ENCODE measurements at places on chromosomes 16 and 17. TPM values are rescaled to one million over a fixed set of nuclear protein-coding genes. Genes with fewer than 3 reads are reported as not detected.

The TMEM235 gene
- total RNA-seq, result not detected

GRCh38 chr17:9363440-9364350 is 211.9 kb downstream of the STX8 start:
- no peak for DNase-seq

The TPPP3 gene
- total RNA-seq, result 118 TPM

GRCh38 chr17:9401434-9401833 is 174.2 kb downstream of the STX8 start:
- DNase-seq, result no peak

- DNase-seq, result no peak
Measured at GRCh38 chr17:81270279-81270678, 24.8 kb downstream of the SLC38A10 start.

The CETP gene
- 0.52 TPM for total RNA-seq

- peak; percentile 44 for DNase-seq
Measured at GRCh38 chr17:7173687-7174602, 5.2 kb downstream of the ASGR1 start.

GRCh38 chr16:20620770-20621169 is 44.6 kb upstream of the ACSM2B start:
- DNase-seq, result no peak

DNA sequence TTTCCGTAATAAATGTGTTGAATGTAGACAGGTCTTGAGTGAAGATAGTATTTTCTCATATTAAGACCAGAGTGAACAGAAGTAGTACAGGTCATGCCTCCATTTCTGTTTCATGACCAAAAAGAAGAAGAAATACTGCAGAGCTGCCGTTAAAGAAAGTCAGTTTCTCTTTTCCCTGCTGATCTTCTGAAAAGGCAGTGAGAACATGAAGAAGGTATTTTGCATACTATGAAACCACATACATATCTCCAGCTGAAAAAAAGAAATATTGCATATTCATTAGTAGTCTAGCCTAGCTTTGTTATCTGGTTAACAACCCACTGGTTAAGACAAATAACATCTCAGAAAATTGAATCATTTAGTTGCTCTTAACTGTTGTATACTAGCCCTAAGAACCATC is 138.4 kb downstream of the PHKB start:
- DNase-seq, result no peak

GRCh38 chr16:82587289-82587688 is 39.5 kb upstream of the CDH13 start:
- DNase-seq, result no peak

GRCh38 chr17:39653662-39654331 is 11.4 kb upstream of the TCAP start:
- no peak for DNase-seq

DNA sequence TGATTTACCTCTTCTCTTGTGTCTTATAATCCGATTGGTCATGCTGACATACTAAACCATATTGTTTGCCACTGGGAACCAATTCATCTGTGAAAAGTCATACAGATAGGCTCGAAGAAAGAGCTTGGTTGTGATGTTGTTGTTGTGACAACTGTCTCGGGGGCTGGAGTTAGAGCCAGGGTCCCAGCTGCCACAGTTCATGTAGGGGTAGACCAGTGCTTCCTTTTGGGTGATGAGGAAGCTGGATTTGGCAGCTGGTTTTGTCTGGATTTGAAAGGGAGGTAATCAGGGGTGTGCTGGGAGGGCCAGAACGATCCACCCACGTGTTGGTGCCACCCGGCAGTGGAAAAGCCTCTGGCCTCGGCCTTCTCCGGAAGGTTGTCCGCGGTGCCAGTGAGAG is 438.1 kb downstream of the WWOX start:
- no peak for DNase-seq

- no peak for DNase-seq
Measured at GRCh38 chr17:14582996-14583395, 282.1 kb downstream of the HS3ST3B1 start.

DNA sequence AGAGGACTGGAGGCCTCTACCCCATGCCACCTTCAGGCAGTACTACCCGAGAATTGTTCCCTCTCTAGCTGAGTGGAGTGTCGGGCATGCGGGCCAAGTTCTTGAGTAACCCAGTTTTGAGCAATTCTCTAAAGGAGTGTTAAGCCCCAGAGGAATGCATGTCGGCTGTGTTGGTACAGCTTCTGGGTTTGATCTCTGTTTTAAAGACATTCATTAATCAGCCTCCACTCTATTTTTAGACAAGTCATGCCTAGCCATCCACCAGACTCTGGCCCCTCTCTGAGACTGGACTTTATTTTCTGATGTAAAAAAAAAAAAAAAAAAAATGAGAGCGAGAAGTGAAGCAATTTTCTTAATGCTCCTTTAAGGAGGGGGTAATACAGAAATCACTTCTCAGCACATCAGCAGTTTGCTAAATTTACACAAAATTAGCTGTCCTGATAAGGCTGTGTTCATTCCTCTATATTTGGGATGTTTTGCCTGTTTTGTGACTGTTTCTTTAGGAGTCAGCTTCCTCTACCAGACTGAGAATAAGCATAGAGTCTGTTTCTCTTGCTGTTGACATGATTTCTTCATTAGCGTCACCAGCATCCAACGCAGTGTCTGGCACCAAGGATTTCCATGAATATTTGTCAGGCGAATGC is 88.7 kb downstream of the AXIN2 start:
- peak; percentile 45 for DNase-seq

DNA sequence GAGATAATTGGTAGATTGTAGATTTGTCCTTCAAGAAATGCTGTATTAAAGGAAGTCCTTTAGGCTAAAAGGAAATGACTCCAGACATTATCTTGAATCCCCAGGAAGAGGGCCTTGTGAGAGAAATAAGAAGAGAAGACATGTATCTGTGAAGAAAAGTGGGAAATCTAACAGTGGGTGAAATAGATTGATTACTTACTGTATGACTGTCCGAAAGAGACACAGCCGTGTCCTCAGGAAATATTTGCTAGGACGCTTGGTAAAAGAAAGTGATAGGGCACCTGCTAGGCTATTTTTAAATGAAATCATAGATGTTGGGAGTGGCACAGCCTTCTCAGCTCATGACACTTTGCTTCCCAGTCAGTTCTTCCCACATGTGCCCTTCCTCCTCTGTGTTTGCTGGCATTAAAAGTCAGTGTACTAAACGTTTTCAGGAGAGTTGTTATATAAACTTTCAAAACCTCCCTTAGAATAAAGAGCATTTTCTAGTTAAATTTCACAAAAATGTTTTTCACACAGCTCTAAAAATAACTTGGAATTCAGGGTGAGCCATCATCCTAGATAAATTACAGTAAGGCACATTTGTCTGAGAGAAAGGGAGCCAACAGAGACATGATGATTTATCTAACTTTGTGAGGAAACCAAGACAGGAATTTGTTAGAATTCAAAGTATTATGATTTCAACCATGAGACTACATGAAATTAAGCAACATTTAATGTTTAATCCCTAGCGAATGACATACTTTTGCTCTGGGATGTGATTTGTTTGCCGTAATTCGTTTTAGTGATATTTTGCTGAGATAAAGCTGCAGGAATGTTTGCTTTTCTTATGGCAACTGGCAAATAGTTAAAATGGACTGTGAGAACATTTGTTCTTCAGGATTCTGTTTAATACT is 35.0 kb downstream of the DHRS7B start:
- no peak for DNase-seq

The MMD gene
- total RNA-seq, result 4.8 TPM

DNA sequence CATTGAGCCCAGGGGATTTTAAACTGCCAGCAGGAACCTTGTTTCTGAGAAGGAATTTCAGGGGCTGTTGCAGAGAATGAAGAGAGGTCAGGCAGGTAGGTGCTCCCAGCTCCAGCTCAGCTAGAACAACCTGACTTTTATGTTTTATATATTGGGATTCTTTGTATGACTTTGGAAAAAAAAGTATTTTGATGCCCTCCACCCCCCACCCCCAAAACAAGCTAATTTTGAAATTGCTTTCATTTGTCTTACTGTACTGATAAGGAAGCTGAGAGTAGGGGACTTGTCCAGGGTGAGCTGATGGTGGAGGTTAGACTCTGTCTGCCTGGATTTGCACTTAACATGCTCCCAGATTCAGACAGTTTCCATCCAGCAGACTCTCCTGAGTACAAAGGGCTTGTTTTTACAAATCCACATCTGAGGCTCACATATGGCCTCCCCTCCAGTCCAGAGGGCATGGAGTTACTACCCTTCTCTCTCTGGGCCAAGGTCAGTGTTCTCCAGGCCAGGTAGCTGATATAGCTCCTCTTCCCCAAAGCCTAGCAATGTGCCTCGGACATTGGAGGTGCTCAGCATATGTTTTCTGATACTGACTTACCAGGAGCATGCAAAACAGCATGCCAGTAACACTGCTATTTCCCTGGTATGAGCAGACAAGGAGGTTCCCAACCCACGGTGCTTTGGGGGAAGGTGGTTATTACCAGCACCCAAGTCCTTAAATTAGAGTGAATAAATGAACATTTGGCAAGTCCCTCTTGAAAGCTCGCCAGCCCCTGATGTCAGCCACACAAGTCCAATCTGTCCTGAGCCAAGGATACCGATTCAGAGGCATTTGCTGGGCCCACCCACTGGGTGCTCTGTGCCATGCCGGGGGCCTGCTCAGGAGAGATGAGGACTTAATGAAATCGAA is 11.3 kb downstream of the STX1B start:
- DNase-seq, result no peak

GRCh38 chr17:39077252-39077651 is 74.2 kb downstream of the PLXDC1 start:
- DNase-seq, result no peak

The MYOCD gene
- 0.86 TPM for total RNA-seq

DNA sequence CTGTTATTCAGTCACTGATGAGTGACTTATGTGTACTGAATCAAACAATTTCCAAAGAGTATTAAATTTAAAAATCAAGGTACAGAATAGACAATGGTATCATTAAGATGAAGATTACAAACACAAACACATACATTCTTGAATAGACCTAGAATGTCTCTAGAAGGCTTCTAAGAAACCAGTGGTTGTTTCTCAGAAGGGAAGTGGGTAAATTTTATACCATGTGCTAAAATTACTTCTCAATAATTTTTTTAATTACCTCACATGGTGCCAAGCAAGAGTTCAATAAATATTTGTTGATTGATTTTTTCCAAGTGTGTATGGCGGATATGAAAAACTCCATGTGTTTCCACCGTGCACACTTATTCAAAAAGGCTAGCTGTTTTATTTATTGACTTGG is 6.4 kb downstream of the DYNLRB2 start:
- no peak for DNase-seq

Measured in lower leg skin (tissue), 4 donors.